ENCODE measurements at places on chromosomes 13 and 19.

- DNase-seq, result no peak
Measured at GRCh38 chr13:67620665-67621064, 390.5 kb upstream of the PCDH9 start.

GRCh38 chr13:41458761-41459431 lies 1.5 kb downstream of the RGCC start:
- DNase-seq, result no peak

GRCh38 chr19:7928741-7929701 lies 3.1 kb upstream of the CTXN1 start:
- peak; percentile 66 for DNase-seq

- DNase-seq, result no peak
Measured at GRCh38 chr13:21240586-21240985, 64.1 kb downstream of the MRPL57 start.

GRCh38 chr19:43610493-43610892 lies 1.4 kb upstream of the SRRM5 start:
- DNase-seq, result no peak

- DNase-seq, result no peak
Measured at GRCh38 chr19:15010501-15011300, 31.0 kb upstream of the SLC1A6 start.

All from RWPE2 (cell line).